ENCODE measurements at places on chromosomes 12 and 14.

DNA sequence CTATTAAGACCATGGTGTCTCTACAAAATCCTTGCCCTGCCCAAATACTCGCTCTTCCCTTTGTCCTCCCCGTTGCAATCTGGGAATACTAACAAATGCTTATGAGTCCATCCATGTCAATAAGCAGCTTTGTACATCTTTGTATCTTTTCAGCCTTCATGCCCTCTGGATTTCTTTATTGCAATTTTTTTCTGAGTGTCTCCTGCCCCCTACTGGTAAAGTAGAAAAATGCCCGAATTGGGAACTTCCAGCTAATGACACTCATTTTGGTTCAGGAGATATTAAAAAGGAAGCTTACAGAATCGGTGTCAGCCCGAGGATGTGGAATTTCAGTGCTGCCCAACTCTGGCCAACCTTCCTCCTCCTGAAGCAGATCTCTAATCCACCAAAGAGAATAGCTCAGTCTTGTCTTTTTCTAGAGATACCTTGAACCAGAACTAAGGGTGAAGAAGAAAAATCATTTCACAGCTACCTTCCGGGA, 46.0 kb downstream of the SH2B3 start:
- peak; percentile 54 for DNase-seq

DNA sequence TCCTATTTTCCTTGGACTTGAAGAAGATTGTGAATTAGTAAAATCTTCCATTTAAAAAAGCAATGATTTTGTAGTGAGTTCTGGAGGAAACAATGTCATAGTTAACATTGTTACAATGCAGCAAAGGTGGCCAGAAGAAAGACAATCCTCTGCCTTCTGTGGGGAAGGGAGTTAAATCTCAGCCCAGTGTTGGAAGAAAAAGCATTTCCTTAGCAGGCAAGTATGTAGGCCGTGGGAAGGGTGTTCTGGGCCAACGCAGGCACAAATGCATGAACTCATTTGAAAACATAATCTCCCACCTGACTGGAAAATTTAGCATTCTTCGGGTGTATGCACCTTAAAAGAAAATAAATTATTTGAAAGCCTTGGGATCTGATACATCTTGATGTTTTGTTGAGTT, 258.6 kb downstream of the ADAMTS20 start:
- DNase-seq: no peak

DNA sequence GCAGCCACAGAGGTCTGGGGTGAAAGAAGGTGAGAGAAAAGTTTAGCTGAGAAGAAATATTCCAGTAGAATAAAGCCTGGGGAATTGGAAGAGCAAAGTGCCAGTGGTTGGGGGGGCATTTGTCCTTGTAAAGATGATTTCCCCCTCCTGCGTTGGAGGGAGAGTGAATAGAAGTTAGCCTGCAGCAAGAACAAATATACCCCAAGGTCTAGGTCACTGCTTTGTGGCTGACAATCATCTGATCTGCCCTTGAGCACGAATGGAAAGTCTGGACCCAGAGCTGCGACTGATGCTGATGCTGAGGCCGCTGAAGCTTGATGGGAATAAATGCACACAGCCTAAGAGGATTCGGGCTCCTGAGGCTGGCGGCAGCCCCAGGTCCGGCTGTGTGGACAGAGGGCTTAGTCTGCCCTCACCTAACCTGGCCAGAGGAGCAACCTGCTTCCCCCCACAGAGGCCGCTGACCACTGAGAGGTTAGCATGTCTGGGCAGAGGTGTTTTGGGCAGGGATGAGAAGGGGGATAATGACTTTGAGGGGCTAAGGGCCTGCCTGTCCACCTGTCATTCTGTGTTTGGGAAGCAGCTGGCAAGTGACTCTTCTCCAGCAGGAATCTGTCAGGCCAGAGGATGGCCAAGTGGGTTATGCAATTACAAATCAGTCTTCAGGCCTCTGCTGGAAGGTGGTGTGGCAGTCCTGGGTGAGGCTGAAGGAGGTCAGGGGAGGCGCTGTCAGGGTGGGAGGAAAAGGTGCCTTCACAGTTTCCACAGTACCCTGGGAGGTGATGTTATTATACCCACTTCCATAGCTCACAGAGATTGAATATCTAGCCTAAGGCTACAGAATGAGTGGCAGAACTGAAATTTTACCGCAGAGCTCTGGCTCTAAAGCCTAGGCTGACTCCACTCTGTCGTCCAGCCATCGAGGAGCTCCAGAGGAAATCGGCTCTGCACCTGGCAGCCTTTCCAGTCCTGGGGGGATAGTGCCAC, 11.7 kb downstream of the TUBA1C start:
- no peak for DNase-seq

DNA sequence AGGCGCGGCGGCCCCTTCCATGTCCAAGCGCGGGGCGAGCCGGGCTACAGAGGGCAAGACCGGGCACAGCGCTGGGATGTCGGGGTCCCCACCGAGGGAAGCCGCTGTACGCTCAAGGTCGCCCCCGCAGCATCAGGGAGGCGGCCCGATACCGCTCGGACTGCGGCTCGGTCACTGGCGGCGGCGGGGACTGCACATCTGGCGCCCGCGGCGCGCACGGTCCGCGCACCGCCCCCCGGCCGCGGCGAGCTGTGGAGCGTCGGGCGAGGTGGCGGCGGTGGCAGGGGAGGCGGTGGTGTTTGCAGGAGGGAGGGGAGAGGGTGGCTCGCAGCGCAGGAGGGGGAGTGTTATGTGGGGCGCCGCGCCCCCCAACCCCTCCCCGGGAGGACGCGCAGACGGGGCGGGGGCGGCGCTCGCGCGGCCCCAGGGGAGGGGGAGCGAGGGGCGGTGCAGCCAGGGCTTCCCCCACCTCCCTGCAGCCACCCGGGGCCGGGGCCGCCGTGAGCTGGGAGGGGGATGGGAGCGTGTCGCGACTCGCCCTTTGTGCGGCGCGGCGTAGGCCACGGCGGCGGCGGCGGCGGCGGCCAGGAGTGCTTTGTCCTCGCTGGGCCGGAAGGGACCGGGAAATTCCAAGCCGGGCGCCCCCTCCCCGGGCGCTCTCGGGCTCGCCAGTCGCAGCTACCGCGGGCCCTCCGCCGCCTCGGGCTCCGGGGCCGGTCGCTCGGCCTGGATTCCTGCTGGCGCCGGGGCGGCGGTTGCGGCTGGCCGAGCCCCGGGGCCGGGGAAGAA, at the start of gene NUAK1:
Gene NUAK1, minus strand, starts transcription at position 322 of the 789 bp plus-strand sequence. Its CDS starts 301 bp downstream, at position 21.
- DNase-seq: peak; percentile 30

DNA sequence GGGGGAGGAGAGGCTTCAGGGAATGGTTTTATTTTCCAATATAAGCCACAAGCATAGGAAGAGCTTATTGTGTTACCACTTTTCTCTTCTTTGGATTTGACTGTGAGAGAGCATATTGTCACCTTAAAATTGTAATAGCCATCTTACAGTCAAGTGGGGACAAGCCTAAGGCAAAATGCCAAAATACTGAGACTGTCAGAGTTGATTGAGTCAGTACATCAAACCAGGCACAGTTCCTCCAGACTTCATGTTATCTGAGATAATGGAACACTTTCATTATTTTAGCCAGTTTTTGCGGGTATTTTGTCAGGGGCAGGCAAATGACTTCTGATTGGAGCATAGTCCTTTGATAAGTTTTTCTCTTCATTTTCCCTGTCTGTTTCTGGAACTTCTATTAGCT, 19.5 kb upstream of the NUBPL start:
- DNase-seq: no peak

DNA sequence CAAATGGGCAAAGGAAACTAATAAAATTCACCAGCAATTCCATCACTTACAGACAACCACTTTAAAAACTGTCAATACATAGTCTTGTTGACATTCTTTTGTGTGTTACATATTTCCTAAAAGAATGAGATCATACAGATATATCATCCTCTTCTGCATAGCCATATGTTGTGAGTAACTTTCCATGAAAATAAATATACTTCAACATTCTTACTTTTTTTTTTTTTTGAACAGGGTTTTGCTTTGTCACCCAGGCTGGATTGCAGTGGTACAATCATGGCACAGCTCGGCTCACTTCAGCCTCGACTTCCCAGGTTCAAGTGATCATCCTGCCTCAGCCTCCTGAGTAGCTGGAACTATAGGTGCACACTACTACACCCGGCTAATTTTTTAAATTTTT, 20.9 kb downstream of the ZC2HC1C start:
- no peak for DNase-seq

DNA sequence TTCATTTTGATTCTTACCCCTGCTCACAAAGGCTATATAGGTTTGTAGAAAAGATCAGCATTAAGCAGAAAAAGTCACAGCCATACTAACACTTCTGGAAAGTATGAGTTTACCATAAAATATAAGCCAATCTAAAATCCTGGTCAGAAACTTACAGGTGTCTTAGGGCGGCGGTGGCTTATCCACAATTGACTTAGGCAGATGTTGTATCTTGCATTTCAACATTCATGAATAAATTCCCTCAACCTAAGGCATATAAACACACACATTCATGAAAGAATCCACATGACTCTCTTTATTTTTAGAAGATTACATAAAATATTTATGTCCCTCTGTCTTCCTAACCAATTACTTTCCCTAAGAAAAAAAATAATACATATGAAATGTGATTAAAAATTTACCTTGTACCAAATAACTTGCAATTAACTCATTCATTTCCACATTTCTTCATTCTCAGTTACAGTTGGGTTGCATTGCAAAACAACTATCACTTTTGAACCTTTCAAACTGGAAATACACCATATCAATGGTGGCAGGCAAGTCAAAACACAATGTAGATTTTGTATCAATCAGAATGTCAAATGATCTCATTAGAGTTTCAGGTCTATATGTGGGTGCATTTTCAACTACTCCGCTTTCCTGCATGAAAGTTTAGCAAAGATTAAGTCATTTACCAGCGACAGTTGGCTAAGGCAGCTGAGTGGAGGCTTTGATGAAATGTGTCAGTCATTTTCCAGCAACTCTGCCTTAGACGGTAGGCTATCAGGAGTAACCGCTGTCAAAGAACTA, 124.4 kb downstream of the SLC15A5 start:
- DNase-seq: no peak

DNA sequence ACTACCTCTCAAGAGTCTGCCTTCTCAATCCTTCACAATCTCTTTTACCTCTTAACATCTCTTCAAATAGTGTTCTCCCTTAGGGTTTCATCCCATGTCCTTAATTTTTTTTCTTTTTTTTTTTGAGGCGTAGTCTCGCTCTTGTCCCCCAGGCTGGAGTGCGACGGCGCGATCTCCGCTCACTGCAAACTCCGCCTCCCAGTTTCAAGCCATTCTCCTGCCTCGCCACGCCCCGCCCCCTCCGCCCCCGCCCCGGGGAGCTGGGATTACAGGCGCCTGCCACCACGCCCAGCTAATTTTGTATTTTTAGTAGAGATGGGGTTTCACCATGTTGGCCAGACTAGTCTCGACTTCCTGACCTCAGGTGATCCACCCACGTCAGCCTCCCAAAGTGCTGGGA, 7.0 kb upstream of the BCAT1 start:
- DNase-seq: no peak

GRCh38 chr12:131941116-131941986, 8.4 kb upstream of the EP400 start:
- DNase-seq: no peak

DNA sequence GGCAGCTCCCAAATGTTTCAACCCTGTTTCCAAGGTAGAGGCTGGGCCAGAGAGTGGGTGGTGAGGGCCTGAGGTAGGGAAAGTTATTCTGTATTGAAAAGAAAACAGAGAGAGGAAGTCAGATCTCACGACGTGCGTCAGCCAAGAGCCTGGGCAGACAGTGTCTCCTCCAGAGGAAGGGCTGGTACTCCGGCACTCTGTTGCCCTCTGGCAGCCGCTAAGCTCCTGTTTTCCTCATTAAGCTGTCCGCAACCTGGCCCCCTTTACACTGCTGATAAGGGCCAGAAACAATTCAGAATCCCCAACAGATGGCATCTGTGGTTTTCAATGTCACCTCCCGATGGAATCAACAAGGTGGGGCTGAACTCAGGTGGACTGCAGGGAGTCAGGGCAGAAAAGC, 26.0 kb upstream of the LTBP2 start:
- DNase-seq: no peak

- DNase-seq: no peak
Observed at GRCh38 chr12:9327320-9327719, 119.1 kb upstream of the PZP start.

- no peak for DNase-seq
Observed at GRCh38 chr12:22266101-22266500, 68.4 kb downstream of the ST8SIA1 start.

DNA sequence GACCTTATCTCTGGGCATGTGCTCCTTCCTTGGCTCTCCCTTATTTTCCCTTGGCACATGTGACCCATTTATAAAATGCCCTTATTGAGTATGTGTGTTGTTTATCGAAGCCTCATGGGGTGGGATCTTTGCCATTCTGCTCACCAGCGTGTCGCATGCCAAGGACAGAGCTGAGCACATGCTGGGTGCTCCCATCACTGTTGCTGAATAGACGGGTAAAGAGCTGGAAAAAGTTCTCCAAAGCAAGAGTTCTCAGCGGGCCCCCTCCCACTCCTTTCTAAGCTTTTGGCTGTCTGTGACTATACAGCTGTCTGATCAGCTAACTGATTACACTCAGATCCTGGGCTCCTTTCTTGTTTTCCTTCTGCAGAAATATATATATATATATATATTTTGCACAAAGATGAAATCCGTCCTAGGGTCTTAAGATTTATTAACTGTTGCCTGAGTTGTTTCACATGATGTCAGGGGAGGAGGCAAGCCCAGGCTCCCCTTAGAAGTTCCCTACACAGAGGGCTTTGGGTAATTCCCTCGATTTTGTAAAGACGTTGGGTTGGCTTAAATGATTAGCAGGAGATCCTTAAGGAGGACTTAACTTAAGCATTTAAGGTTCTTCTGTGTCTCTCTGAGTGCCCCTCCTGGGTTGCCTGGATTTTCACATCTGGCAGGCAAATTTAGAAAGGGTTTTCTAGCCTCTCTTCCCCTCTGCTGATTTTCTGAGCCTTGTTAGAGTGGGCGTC, 71.6 kb downstream of the TMEM132C start:
- no peak for DNase-seq

- no peak for DNase-seq
Observed at GRCh38 chr12:101854747-101855146, 22.6 kb upstream of the DRAM1 start.

- peak; percentile 22 for DNase-seq
Observed at GRCh38 chr12:111981987-111982386, 31.0 kb downstream of the TMEM116 start.

DNA sequence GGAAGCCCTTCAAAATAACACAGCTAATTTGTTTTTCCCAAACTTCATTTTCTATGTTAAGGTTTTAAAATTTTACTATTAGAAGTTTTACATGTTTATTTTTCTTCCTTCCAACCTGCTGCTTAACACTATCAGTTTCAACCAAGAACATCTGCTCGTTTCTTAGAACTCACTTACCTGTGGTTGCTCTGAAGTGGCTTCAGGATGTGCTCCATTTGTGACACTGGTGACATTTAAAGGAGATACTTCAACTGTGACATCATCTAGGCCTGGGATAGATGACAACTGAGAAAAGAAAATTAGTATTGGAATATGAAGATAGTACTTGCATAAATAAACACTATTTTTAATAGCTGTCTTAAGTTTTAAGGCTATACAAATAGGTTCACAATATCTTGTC, 17.9 kb downstream of the WASHC3 start:
- DNase-seq: no peak

All from fibroblast of gingiva (primary cell).